ENCODE measurements at places on chromosomes 2 and 18.

GRCh38 chr2:144015655-144016245 lies 504.2 kb downstream of the ZEB2 start:
- no peak for DNase-seq

- no peak for DNase-seq
These were observed 188.9 kb downstream of the NDUFA10 start for GRCh38 chr2:239836021-239836765.

DNA sequence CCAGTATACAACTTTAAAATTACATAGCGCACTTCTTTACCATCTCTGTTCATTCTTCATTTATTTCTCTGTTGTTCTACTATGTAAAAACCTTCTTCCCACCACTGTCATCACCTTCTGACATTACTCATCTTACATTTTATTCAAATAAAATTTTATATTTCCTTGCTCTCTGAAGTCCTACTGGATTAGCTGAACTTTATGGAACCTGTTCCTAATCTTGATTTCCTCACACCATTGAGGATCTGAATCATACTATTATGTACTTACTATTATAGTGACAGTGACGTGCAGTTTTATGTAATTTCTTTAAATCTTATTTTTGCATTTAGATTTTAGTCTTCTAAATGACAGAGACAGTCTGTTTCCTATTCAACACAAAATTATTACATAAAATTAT lies 98.3 kb downstream of the DYNAP start:
- no peak for DNase-seq

DNA sequence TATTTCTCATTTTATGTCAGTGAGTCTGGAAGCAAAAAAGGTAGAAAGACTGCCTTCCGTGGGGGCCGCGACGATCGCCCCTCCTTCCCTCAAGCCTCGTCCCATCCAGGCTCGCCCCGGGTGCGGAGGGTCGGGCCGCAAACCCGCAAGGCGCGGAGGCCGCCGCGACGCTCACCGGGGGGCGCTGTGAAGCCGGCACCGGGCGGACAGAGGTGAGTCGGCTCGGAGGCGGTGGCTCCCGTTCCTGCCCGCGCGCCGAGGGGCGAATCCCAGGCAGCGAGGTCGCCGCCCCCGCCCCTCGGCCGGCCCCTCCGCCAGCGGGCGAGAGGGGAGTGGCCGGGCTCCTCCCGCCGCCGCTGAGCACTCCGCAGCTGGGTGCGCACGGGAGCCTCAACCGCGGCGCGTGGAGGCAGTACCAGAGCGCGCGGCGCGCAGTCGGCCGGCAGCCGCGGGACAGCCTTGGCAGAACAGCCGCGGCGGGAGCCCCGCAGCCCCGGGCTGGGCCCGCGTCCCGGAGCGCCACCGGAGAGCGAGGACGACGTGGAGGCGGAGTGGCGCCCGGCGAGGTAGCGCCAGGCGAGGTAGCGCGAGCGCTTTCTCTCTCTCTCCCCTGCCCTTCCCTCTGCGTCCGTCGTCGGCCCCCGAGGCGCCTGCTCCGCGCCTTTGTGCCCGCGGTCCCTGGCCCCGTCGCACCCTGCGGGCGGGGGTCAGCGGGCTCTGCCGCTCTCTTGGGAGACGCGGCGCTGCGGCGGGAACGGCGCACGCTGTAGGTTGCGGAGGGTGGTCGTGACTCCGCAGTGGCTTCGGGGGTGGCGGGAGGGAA lies at the start of gene MYO1B:
TSS of gene MYO1B (plus strand) at position 359 of the 823 bp plus-strand sequence. CDS start 31,492 bp downstream, outside the sequence.
- peak; percentile 68 for DNase-seq

- no peak for DNase-seq
These were observed 631.0 kb upstream of the NXPH2 start for GRCh38 chr2:139411236-139411635.

- no peak for DNase-seq
These were observed 66.1 kb upstream of the APCDD1 start for GRCh38 chr18:10388373-10388772.

- DNase-seq = no peak
These were observed 6.4 kb downstream of the ITGB1BP1 start for GRCh38 chr2:9416962-9417316.

DNA sequence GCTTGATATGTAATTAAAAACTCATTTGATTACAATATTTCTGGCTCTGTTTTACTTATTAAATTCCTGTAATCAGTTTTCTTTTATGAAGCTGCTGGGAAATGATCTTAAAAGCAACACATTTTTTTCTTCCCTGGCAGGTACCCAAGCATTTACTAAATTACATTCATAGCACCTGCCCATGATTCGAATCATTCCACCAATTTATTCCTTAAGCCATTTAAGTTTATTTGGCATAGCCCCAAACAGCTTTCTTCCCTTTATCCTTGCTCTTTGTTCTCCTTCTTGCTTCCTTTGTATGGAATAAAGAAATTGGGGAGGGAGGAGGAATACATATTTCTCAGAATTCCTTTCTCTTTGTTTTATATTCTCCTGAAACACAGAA lies 241.3 kb downstream of the AGPS start:
- DNase-seq = no peak

DNA sequence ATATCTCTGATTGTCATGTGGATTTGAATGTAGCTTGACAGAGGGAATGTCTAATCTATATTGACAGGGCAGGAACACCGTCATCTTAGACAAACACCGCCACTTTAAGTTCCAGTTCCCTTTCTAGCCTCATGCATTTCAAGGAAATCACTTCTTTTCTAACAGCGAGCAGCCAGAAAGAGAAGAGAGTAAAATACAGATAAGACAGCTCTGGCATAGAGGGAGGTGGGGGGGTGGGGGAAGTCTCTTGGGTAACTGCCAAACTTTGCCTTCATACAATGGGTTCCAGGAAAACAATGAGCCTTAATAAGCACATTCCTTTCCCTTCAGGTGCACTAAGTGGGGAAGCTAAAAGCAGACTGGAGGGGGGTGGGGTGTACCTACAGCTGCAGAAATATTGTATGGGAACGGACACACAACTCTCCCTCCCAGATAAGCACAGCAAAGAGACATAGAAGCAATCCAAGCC lies 37.2 kb downstream of the CASP10 start:
- DNase-seq = no peak

DNA sequence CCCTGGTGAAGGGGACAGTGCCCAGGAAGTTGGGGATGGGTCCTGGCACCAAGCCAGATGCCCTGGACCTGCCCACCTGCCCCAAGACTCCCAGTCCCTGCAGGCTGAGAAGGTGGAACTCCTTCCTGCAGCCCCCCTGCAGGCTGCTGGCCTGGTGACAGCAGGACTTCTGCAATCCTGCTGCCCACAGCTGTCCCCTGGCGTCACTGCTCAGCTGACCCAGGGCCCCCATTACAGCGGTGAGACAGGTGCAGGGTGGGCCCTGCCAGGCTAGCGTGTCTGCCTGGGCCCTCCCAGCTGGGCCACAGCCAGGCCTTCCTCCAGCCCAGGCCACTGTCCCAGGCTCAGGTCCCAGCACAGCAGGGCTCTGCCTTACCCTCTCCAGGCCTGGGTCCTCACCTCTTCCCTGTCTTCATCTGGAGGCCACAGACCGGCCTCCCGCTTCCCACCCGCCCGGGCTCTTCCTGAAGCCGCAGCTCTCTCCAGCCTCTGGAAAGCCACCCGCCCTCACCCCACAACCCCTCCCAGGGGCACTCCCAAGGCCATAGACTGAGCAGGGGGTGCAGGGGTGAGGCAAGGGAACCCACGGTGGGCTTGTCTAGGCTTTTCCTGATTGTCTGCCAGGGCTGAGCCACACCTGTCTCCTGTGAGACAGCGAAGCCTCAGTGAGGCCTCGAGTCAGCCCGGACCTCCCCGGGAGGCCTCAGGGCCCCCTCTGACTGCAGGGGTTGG lies 8.8 kb upstream of the ERFE start:
- DNase-seq = no peak

GRCh38 chr2:231482806-231483391 lies 18.6 kb upstream of the NCL start:
- DNase-seq = peak; percentile 82

GRCh38 chr2:4828682-4829374 lies 863.4 kb upstream of the SOX11 start:
- DNase-seq = no peak

- no peak for DNase-seq
These were observed 812.9 kb upstream of the ACVR2A start for GRCh38 chr2:147031897-147032296.

- no peak for DNase-seq
These were observed 162.0 kb upstream of the SOX11 start for GRCh38 chr2:5530011-5530696.

DNA sequence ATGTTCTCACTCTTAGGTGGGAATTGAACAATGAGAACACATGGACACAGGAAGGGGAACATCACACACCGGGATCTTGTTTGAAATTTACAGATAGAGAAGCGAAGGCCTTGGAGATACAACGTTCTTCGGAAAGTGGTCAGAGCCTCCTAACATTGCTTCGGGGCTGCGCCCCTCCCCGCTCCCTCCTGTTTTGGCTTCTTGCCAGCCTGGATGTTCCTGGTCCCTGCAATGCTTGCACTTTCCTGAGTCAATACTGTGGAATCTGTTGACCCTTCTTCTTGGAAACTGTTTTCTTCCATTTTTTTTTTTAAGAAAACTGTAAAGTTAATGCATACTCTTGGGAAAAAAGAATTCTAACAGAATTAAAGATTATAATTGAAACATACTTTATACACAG lies 360.8 kb downstream of the SOCS6 start:
- no peak for DNase-seq

- no peak for DNase-seq
These were observed 16.1 kb upstream of the ANKRD53 start for GRCh38 chr2:70962211-70962884.
